EH (cell line): ENCODE measurements at places on chromosomes 12 and 14.

- peak; percentile 28 for DNase-seq
These were observed 99.7 kb upstream of the PLEKHG7 start for GRCh38 chr12:92602930-92603623.

DNA sequence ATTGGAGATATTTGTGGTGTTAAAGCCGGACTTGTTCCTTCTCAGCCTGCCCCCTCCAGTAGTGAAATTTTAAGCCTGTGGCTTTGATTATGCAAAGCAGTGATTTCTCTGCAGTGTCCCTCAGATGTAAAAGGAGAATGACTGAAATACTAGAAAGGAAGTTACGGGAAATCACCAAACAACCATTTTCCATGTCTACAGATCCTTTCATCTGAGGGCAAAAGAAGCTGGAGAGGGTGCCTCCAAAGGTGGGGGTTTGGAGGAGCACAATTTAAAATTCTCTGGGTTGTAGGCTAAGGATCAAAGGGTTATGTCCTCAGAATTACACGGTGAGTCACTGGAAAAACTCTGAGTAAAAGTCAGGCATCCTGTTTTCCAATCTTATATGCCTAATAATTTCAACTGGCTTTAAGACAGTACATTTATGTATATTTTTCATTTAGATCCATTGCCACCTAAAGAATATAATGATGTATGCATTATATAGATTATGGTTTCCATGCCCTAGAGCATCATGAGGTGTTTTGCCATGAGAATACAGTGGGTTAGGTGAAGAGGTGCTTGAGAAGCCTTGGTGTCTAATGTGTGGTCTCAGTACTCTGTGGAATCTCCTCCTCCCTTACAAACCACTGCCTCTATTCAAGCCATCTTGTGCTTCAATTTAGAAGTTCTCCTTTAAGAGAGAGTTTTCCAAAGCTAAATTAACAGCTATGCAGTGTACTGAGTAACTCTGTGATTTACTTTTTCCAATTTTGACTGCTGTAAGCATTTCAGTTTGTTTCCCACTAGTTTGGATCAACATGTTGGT lies 362.1 kb downstream of the RAD51B start:
- DNase-seq = peak; percentile 63

DNA sequence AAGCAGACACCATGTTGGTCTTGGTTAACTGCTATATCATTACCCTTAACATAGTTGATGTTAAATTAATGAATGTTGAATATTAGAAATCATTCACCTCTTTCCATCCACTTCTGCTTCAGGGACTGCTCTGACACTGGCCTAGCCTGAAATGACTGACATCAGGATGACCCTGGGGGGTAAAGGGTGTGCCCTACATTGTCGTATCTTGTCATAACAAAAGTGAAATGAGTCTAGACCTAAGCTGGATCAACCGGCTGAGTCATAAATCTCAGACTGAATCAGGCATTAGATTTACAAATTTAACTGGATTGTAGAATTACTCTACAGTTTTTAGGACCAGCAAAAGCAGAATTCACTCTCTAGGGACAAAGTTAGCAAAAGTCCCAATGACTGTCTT lies 35.3 kb downstream of the KICS2 start:
- DNase-seq = peak; percentile 49

GRCh38 chr12:14273913-14274311 lies 91.6 kb upstream of the ATF7IP start:
- DNase-seq = peak; percentile 70

- no peak for DNase-seq
These were observed 410.8 kb downstream of the NAV3 start for GRCh38 chr12:78241446-78241845.

DNA sequence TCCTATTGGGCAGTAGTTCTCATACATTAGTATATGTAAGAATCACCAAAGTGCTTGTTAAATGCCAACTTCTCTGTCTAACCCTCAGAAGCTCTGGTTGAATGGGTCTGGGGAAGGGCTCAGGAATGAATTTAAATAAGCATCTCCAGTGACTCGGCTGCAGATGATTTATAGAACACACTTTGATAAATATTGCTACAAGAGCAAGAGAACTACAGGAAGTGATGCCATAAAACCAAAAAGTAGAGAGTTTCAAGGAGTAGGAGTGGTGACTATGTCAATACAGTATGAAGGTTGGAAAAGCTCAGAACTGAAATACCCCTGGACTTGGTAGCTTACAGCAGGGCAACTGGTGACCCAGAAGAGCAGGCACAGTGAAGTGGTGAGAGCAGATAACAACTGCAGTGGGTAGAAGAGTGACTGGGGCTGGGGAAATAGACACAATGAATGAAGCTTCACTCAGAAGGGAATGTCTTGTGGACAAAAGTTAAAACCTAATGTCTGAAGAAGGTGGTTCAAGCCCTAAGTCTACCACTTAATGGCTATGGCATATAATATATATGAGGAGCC lies 8.0 kb upstream of the PLEKHA5 start:
- DNase-seq = peak; percentile 44

GRCh38 chr14:69990323-69990722 lies 111.1 kb downstream of the SMOC1 start:
- no peak for DNase-seq

GRCh38 chr12:15580431-15580830 lies 208.8 kb downstream of the EPS8 start:
- no peak for DNase-seq

DNA sequence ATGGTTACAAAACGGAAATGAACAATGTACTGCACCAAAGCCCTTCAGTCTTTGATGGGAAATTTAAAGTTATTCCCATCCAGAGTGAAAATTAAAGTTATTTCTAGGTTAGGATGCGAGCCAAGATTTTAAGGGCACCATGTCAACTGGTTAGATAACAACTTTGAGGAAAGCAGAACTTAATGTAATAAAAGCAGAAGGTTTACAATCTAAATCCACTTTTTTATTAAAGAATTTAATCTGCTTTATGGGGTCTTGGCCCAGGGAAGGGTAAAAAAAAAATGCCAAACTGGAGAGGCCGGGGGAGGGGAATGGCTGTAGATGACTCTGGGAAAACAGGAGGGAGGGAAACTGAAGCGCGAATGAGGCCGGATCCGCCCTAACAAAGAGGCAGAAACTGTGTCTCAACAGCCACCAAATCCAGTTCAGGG lies 108.2 kb upstream of the ATF7IP start:
- no peak for DNase-seq

DNA sequence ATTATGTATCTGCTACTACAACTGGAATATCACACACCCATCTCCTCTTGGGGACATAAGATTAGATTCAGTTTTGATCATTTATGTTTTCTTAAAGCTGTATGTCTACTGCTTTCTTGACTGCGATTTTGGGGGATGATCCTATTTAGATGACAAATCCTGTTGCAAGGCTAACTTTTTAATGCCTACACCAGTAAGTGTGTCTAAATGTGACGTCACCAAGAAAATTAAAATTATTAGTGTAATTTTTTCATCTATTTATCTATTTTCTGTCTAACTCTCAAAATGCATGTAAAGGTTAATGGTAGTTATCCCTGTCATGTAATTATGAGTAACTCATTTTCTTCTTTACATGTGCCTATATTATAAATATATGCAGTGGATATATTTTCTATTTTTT lies 170.9 kb upstream of the PPFIA2 start:
- no peak for DNase-seq

DNA sequence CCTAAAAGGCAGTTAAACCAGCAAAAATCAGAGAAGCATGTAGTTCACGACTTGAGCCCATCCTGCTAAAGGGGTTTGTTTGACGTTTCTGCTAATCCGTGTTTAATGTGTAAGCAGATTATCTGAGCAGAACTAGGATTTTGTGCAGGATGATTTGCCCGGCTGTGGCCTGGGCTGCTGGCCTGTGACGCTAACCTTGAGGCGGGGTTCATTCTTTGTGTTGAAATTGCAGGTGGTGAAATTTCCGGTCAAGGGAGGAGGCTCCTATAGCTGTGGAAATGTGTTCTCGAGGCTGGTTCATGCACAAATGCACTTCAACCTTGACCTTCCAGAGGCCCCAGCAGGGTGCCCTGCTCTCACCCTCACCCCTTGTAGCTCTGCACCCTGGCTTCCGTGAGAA lies 63.7 kb downstream of the SLC24A4 start:
- no peak for DNase-seq

DNA sequence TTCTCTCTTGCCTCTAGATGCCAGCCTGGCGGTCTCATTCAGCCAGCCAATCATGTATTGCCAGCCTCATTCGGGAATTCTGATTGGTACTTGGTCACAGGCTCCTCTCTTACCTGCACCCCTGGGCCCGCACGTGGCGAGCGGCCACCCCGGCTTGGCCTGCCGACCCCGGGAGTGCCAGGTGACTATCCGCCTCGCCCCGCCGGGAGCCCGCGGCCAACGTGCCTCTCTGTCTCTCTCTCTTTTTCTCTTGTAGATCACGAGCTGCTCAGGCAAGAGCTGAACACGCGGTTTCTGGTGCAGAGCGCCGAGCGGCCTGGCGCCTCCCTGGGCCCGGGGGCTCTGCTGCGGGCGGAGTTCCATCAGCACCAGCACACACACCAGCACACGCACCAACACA lies 39.3 kb downstream of the LRCOL1 start:
- no peak for DNase-seq

DNA sequence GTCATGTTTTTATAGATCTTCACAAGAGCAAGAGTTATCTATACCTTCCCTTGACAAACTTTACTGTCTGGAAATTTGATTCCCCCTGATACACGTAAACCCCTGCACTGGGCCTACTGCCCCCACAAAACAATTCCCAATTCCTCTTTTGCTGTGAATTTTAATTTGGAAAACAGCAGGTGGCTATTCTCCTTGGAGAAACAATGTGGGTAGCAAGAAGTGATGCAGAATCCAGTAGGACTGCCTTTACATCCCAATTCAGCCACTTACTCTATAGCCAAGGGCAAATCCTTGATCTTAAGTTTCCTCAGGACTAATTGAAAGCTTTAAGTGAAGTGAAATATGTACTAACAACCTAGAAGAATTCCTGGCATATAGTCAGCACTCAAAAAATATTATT lies 129.3 kb downstream of the ACSS3 start:
- no peak for DNase-seq

DNA sequence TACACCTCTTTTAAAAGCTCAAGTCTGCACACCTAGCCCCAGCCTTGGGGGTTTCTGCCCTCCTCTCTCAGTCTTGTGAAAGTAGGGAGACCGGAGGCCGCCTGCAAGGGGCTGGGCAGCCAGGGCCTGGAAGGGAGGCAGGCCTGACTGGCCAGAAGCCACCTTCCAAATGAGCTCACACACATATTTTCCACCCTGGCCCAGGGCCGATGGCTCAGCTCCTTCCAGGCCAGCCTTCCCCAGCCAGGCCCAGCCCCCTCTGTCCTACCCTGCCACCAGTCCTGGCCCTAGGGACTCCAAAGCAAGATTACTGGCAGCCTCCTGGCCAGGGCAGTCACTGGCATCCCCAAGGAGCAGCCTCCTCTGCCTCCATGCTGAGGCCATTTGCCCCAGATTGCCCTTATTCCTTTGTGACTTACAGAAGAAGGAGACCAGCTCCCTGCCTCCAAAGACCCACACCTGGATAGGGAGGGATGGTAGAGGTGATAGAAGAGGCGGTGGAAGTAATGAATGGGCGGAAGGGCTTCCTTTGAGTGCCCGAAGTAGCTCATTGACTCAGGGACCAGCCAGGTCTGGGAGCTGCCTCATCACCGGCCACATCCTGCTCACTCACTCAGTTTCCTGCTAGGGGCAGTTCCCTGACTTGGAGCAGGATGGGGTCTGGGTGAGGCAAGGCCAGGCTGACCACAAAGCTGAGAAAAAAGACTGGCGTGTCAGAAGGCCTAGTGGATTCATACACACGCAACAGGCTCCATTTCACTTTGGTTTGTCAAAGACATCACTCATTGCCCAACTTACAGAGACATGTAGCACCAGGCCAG lies 14.8 kb downstream of the MMP14 start:
- peak; percentile 98 for DNase-seq

GRCh38 chr12:71159264-71159663 lies 1.5 kb upstream of the TSPAN8 start:
- DNase-seq = no peak

DNA sequence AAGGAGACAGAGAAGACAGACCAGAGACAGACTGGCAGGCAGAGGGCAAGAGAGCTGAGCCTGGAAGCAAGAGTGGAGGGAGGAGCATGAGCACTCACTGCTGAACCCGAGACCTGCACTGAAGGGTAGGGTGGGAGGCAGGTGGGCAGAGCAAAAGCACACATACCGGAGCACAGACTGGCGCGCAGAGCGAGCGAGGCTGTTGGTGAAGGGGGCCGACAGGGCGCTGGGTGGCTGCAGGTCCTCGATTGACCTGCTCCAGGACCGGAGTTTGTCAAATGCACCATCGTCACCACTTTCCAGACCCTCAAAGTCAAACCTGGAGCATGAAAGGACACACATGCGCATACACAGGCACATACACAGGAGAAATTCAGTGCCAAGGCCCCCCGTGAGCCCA lies 34.9 kb downstream of the PRPF40B start:
- no peak for DNase-seq

- peak; percentile 70 for DNase-seq
These were observed 3.6 kb upstream of the SLC7A8 start for GRCh38 chr14:23186913-23187654.

GRCh38 chr14:25003537-25003936 lies 46.4 kb downstream of the STXBP6 start:
- DNase-seq = peak; percentile 66

DNA sequence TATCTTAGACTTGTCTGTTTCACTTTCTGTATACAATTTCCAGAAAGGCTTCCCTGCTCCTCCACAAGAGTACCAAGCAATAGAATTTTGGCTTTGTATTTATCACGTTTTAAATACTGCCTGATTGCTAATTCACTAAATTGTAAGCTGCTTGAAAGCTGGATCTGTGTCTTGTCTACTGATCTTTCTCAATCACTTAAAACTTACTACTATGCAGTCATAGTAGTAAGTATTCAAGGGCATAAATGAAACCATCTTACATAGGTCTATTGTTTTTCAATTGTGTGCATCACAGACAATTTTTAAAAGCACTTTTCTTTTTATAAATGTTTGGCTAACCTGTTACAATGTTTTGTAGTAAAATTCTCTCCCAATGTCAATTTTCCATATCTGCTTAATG lies 1.2 kb upstream of the GLIPR1L2 start:
- no peak for DNase-seq

- no peak for DNase-seq
These were observed 209.1 kb downstream of the DACT1 start for GRCh38 chr14:58846682-58847465.

DNA sequence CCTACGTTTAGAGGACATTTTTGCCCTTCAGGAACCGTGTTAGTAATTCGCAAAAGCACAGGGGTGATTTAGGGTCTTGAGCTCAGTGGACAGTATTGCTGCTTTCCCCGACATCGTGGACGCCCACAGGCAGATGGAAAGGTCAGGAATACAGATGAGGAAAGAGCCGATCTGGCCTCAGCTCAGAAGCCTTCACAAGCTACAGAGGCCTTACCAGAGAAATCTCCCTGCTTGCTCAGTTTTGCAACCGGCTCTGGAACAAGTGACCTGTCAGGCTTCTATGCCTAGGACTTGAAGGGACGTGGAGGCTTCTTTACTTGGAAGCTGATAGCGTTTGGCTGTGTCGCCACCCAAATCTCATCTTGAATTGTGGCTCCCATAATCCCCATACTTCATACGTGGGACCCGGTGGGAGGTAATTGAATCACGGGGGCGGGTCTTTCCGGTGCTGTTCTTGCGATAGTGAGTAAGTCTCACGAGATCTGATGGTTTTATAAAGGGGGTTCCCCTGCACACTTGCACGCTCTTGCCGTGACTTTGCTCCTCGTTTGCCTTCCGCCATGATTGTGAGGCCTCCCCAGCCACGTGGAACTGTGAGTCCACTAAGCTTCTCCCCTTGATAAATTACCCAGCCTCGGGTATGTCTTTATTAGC lies 332.5 kb downstream of the MED13L start:
- DNase-seq = no peak

- no peak for DNase-seq
These were observed 128.4 kb downstream of the RPAP3 start for GRCh38 chr12:47577206-47577989.
